ENCODE measurements at places on chromosomes 2 and 18. TPM values are rescaled to one million over a fixed set of nuclear protein-coding genes. Genes with fewer than 3 reads are reported as not detected.

- no peak for DNase-seq
Observed at GRCh38 chr2:234454433-234454832, 42.4 kb downstream of the ARL4C start.

- DNase-seq, result no peak
Observed at GRCh38 chr2:134127496-134127895, 126.4 kb upstream of the MGAT5 start.

DNA sequence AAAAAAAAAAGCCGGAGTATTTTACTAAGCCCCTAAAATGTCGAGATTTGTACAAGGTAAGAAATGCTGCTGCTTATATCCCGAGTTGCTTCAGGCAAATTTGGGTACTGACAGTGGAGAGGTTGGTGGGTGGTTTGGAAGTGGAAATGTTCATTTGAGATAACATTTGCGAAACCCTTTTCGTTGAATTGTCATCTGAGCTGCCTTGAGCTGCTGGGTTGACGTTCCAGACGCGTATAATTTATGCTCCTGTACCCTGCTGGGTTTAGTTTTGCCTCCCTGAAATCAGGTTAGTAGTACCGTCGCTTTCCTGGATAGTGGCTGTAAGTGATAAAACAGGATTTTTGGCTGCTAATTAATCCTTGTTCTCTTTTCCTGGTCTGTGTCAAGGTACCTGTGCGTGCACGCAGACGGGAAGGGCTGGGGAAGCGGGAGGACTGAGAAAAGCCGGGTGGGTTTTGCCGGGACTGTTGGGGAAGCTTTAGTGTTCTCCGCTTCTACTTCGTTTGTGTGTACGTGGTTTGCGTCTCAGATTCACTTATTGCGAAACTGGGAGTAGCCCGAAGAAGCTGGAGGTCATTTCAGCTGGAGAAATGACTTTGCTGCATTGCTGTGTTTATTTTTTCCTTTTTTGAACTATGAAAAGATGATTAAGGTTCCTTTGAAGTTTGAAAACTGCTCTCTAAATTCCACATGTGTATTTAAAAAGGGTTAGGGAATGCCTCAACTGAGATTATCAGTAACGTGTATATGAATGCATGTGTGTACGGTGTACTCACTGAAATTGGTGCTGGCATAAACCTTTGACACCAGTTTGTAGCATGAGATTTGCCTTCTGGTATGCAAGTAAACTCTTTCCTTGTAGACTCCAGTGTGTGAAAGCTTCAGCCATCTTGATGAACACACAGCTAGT is 709 bp downstream of the UGP2 start:
- DNase-seq, result peak; percentile 73

DNA sequence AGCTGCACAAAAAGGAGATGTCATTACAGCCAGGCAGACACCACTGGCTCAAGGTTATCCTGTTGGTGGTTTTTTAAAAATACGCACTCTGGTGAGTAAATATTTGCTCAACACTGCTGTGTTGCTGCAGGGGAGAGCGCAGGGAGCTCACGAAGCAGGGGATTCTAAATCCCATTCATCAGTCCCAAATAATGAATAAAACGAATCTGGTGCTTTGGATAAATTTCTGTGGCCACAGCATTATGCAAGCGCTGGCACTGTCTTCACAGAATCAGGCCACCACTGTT is 256.2 kb downstream of the HDAC4 start:
- DNase-seq, result no peak

DNA sequence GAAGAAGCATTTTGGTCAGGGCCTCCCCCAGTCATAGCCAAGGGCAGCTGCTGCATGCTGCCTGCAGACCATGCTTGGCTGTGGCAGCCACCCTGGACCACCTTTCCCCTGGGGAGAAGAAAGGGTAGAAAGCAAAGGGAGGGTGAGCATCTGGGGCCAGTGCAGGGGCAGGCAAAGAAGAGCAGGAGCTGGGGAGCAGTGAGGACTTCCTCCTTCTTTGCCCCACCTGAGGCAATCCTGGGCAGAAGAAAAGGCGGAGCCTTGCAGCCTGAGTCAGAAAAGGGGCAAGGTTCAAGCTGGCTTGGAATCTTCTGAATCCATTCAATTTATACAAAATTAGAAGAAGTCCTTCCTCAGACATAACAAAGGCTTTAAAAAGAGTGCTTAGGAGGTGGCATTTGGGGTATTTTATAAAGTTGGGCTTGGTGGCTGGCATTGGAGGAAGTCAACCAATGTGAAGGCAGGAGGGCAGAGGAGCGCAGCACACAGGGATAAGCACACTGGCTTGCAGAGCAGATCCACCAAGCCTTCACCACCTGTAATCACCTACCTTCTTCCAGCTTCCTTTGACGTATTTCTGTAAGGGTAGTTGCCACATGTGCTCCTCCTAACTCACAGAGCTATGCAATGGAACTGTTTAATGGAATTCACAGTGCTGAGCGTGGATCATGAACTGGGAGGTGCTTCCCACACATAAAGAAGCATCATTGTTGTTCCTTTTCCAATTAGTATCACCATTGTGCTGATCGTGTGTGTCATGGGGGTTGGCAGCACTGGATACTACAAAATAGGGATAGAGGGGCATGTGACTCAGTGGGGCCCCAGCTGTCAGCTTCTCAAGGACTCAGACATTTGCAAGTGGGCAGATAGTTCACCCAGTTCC is 154.4 kb upstream of the EPAS1 start:
- no peak for DNase-seq

DNA sequence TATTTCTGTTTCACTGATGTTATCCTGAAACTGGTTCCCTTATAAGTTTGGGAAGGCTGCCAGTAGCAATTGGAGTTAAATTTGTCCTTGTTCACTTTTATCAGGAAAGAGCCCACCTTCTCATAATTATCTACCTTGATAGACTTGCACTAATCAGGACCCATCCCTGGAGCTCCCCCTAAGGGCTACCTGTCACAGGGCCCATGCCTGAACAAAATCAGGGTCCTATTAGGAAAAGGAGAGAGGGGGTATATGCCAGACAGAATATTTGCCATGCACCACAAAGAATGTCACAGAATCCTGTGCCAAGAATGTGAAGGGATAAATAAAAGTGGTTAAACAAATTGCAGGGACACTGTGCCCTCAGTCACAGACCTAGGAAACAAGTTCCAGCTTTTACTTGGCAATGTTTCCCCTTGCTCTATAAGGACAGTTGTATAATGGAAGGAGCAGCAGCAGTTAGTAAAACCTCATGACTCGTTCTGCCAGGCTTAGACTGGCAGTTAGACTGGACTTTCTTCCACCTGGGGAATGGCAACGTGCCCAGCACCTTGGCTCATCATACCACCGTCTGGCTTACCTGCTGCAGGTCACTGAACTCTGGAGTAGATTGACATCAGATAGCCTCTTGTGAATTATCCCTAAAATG is 32.3 kb upstream of the VWC2L start:
- no peak for DNase-seq

DNA sequence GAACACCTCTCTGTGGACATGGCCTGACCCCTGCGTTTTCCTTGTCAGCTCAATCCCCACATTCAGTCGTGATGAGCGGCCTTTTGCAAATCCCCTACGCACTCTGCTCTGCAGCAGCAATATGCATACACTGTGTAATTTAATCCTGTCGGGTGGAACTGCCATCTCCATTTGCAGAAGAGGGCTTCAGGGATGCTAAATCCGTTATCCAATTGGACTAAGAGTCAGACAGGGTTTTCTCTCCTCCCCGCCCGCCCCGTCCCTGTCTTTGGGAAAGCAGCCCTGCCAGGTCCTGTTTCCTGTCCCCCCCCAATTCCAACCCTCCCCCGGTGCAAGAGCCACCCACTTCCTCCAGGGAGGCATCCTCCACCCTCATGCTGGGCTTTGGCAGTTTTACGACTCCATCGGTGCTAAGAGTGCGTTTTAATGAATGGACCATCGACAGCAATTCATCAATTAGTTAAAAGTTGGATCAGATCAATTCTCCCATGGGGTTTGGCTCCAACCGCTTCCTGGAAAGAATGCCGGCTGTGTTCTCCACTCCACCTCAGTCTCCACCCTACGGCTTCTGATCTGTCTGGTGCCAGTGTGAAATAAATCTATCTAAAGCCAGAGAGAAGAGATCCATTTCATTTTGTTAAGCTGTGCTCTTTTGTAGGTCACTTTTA is 53.5 kb upstream of the ASAP2 start:
- no peak for DNase-seq

DNA sequence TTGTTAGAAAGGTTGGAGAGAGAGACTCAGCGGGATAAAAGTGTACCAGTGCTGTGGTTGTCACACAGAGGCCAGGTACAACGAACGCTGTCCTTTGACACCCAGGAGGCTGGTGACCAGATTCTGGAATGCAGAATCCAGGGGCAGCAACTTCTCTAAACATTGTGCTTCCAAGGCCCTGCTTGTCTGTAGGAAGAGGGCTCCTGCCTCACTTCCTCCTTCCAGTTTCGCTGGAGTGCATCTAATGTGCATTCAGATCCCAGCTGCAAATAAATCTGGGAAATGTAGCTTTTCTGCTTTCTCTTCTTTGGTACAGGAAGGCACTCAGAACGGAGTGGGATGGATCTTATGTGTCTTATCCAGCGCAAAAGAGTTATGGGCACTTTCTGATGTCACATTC is 171.8 kb upstream of the ATP5MC3 start:
- no peak for DNase-seq

DNA sequence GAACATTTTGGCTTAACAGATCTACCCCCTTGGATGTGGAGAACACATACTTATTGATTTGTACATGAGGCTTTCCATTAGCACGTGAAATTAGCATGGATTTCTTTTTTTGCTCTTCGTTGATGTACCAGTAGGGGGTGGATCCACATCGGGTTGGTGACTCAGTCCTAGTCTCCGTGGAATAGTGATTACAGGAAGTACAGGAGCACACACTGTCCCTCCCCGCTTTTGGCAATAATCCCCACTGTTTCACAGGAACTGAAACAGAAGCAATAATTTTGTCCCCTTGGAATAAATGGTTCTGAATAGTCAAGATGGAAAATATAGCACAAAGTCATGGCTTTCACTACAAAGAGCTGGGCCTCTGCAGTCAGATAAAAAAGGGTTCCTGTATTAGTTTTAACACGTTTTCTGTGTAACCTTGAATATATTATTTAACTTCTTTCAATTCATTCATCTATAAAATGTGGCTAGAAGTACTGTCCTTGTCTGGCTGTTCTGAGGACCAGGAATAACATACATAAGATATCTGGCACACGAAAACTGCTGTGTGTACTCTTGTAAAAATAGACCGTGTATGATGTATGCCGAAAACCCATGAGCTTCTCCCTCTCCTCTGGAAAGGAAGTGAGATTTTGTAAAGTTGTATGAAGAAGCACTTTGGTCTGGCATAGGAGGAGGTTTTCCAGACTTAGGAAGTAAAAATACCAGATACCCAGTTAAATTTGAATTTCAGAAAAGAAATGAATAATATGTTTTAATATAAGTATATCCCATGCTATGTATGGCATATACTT is 229.2 kb downstream of the GALR1 start:
- no peak for DNase-seq

DNA sequence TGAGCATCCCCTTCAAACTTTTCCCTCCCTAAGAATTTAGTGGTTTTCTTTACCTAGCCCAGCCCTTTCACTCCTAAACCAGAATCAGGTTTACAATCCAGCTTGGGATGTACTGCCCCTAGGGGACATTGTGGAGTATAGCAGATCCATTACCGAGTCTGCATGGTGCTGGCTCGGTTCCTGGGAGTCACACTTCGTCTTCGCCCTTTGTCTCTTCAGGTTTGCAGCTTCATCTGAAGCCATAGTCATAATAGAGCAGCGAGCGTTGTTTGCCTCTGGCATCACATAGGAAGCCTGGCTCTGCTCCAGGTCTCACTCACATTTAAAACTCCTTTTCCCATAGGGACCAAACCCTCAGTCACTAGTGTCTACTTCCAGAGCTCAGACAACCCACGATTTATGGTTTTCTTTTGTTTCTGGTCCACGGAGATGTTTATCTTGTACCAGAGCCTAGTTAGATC is 16.8 kb upstream of the LYPD6 start:
- no peak for DNase-seq

- DNase-seq, result no peak
Observed at GRCh38 chr2:23692263-23692662, 234.7 kb downstream of the ATAD2B start.

GRCh38 chr2:126642031-126642430 is 13.9 kb upstream of the GYPC start:
- DNase-seq, result no peak

DNA sequence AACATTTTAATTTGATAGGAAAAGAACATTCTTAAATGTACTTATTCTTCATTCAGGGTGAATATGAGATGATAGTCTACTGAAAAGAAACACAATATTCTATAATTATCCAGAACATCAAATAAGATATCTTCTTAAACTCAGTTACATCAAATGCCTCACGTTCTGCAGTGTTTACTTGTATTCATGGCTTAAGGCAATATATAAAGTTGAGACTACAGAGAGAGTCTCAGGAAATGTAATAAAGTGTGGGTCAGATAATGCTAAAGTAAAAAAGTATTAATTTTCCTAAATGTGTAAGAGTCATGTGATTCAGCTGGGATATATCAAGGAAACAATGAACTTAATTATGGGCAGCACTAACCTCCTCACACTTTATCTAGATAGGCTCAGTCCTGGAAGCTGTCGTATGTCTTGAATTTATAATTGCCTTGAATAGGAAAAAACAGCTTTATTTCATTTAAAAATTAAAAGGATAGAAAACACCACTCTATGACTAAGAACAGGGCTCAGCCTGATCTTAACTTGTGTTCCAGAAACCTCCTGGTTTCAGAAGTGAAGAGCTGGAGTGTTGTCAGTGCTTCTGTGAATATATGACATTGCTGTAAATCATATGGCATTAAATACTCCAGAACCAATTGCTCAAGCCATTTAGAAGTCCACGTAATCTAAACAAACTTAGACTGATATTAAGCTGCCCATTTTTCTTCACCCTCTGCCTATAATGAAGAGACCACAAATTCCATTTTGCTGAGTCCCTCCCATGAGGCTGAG is 240.2 kb downstream of the FSIP2 start:
- DNase-seq, result no peak

Gene DCDC2C
- total RNA-seq, result not detected

Gene ALPP
- 4.9 TPM for total RNA-seq

Gene FARSB
- total RNA-seq, result 50.9 TPM
